ENCODE measurements at places on chromosomes 2 and 18.

DNA sequence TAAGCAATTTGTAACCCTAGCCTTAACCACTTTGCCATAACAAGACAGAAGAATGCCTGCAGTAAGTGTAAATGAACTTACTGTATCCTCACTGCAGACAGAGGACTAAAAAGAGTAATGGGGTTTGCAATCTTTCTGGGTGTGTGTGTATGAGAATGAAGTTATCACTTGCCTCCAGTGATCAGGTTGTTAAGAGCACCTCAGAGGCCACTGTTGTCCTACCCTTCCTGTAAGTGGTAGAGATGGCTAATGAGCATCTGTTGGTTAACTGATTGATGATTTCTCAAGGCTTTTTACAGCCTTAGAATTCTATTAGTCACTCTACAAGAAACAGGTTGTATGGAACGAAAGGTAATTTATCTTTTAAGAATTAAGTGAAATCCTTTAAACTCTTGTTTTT lies 27.6 kb upstream of the GTF2A1L start:
- no peak for DNase-seq

DNA sequence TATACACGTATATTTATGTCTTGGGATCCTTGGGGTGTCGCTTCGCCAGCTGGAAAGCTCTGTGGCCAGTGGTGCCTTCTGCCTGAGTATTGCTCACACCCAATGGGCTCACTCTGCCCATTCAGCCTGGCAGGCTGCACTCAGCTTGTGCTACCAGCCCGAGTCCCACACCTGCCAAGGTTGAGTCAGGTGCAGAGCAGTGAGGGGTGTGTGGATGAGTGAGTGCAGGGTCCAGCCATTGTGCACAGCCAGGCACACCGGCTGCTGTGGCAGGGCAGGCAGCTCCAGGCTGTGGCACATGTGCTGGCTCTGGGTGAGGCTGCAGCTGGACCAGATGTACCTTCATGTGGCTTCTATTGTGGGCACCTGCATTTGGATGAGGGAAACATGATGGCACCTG lies 496.9 kb upstream of the LINC00305 start:
- DNase-seq, result no peak

GRCh38 chr18:13427354-13427753 lies 208.8 kb downstream of the LDLRAD4 start:
- DNase-seq, result no peak

DNA sequence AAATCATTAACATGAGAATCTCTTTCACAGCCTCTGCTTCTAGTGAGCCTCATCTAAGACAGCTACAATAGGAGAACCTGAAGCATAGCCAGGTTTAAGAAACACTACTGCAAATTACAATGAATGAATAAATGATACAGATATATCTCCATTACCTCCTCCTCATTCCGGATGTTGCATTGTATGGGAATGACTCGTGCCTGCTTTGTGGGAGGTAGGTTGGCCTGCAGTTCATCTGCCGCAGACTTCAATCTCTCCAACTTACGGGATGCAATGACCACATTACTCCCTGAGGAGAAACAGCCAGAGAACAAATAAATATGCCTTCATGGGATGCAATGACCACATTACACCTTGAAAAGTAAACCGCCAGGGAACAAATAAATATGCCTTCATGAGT lies 15.4 kb downstream of the PECR start:
- no peak for DNase-seq

DNA sequence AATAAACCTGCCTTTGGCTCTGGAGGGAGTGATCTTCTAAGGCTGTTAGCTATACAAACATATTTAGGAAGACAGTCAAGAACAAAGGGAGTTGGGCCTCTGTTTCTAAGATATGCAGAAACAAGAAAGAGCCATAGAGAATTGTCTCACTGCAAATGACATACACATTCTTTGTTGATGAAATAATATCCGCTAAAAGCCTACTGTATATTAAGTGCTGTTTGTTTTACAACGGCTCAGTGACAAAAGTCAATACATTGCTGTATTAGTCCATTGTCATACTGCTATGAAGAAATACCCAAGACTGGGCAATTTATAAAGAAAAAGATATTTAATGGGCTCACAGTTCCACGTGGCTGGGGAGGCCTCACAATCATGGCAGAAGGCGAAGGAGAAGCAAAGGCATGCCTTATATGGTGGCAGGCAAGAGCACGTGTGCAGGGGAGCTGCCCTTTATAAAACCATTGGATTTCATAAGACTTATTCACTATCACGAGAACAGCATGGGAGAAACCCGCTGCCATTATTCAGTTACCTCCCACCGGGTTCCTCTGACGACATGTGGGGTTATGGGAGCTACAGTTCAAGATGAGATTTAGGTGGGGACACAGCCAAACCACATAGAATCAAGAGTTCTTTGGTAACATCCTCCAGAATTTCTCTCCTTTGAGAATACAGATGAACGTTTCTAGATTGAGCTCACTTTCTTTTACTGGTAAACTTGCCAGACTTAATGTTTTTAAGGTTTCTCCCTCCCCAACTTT lies 157.8 kb downstream of the PIK3C3 start:
- DNase-seq, result no peak

DNA sequence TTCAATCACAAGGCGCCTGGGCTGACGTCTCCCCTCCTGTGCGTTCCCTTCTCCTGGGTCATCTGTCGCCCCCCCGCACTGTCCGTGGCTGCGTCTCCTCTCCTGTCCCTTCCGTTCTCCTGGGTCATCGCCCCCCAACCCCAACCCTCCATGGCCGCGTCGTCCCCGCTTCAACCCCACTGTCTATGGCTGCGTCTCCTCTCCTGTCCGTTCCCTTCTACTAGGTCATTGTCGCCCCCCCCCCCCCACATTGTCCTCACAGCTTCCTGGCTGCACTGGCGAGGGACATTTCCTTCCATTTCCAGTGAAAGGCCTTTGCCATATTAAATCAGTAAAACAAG lies 118.9 kb downstream of the TMEM18 start:
- no peak for DNase-seq

Measured in activated naive CD8-positive, alpha-beta T cell treated with anti-CD3 and anti-CD28 coated beads, Interleukin-2, amount 10 ng/mL, durations not matched to agents 7 days and 5 days (primary cell).